ENCODE measurements at places on chromosomes 11 and 22. TPM values are rescaled to one million over a fixed set of nuclear protein-coding genes. Genes with fewer than 3 reads are reported as not detected.

Gene SHANK2
- total RNA-seq = 0.21 TPM

Gene TMEM45B
- total RNA-seq = 3.5 TPM

Gene ARFGAP2
- 182 TPM for total RNA-seq

Gene OR51E2
- total RNA-seq = 0.10 TPM

Gene ZNHIT2
- total RNA-seq = 5.7 TPM

Gene WNT11
- 0.94 TPM for total RNA-seq

Gene ANO9
- 19.9 TPM for total RNA-seq

Gene LARGE2
- total RNA-seq = 0.94 TPM

Gene TMEM123
- total RNA-seq = 381 TPM

Gene OR4S1
- not detected for total RNA-seq
